ENCODE measurements at places on chromosomes 4 and X.
A peak's percentile ranks its signal among the peaks of the same experiment; 100 is the strongest.

DNA sequence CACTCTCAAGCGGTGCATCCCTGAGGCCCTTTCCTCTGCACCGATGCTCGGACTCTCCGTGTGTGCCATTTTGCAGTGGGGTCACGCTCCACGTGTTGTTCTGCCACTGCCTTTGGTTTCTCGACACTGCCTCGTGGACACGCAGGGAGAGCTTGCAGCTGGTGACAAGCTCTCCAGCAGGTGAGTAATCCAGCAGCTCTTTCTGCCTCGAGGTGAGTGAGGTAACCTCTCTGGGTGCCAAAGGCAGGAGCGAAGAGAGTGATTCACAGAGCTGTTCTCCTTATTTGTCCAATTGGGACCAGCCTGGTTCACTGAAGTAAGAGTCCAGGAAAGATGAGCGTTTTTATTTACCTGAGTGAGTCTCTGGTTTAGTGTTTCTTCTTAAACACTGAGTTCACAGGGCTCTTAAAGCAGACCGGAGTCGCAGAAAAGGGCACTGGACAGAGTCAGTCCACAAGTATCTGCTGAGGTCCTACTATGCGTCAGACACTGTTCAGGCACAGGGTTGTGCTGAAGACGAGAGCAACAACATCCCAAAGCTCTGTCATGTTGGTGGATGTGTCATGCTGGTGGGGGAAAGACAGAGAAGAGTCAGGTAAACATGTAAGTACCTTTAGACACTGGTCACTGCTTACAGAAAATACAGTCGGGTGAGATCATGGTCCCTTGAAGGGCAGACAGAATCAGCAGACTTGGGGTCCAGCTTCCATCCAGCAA lies 61.8 kb downstream of the FHDC1 start:
- DNase-seq = no peak

GRCh38 chr4:44760142-44760898 lies 34.0 kb upstream of the GNPDA2 start:
- DNase-seq = no peak

DNA sequence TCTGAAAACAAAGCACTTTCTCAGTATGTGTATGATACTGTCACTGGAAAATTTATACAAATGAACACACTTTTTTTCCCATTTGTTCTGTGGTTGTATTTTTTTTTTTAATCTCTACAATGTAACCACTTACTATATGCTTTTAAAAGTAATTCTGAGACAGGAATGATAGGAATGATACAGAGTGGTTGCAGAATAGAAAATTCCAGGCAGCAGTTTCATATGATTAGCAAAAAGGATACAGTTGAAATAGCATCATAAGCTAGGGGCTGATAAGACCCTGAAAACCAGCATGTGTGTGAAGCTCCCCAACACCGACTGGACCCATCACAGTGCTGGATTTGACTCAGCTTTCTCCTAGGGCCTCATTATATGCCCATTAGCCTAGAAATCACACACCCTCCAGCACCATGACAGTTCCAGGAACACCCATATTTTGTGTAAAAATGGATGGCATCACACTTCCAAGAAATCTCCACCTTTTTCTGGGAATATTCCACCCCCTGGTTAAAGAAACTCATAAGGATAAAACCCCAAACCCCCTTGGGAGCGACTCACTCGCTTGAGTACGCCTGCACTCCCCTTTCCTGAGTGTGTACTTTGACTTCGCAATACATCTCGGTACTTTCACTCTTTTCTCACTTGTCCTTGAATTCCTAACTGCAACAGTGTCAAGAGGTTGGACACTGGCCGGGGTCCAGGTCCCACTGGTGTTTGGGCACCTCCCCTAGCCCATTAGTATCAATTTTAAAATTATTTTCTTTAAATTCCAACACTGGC lies 77.4 kb upstream of the AGA start:
- no peak for DNase-seq

- no peak for DNase-seq
These were observed 71.5 kb downstream of the FRYL start for GRCh38 chr4:48708610-48709009.

GRCh38 chr4:186765673-186766546 lies 42.3 kb upstream of the FAT1 start:
- no peak for DNase-seq

GRCh38 chrX:134388161-134389109 lies 71.5 kb upstream of the HPRT1 start:
- DNase-seq = no peak

- peak; percentile 18 for DNase-seq
These were observed 304.4 kb upstream of the SLIT2 start for GRCh38 chr4:19947349-19947748.

GRCh38 chr4:84597450-84597849 lies 14.5 kb downstream of the CDS1 start:
- no peak for DNase-seq

- DNase-seq = no peak
These were observed 17.9 kb downstream of the METAP1 start for GRCh38 chr4:99013402-99013843.

GRCh38 chrX:153310901-153311300 lies 10.7 kb downstream of the PNMA6F start:
- DNase-seq = no peak

GRCh38 chr4:183071222-183071621 lies 27.8 kb upstream of the WWC2 start:
- DNase-seq = no peak

GRCh38 chrX:40644176-40644575 lies 3.2 kb downstream of the CXorf38 start:
- no peak for DNase-seq

GRCh38 chrX:22987452-22987851 lies 12.3 kb upstream of the DDX53 start:
- DNase-seq = no peak

GRCh38 chrX:19862634-19863211 lies 24.7 kb downstream of the SH3KBP1 start:
- DNase-seq = no peak

DNA sequence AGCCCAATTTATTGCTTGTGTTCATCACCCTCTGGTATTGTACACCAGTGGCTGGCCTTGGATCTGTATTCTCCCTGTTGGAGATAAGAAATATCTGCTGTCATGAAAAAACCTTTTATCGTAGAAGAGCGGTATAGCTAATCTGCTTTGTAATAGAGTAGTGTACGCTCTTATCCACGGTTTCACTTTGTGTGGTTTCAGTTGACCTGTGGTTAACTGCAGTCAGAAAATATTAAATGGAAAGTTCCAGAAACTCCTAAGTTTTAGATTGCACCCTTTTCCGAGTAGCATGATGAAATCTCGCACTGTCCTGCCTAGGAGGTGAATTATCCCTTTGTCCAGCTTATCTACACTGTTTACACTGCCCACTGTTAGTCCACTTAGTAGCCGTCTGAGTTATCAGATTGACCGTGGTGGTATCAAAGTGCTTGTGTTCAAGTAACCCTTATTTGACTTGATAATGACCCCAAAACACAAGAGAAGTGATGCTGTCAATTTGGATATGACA lies 42.4 kb downstream of the KDM6A start:
- no peak for DNase-seq

DNA sequence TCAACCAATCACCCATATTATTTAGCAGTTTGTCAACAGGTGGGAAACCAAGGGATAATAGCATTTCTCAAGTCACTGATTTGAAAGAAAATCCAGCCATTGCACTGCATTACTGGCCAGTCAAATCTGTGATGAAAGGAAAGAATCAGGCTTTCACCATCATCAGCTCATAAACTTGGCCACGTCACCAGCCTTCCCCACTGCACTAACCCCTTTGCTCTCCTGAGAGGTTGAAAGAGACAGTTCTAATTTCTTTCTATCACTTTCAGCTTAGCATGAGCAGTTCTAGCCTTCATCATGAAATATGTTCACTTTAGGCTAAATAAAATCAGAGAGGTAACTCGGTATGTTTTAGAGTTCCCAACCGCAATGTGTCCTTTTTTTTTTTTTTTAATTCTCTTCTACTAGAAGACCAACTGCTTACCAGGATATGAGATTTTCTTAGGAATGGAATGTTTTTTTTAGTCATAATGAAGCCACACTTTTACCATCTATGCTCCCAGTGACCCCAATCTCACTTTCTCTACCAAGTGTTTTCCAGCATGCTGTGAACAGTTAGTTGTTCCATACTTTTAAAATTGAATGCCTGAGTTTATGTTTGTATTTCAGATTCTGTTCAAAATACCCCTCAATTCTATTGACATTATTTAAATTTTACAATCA lies 55.7 kb upstream of the SLC7A11 start:
- DNase-seq = no peak

- DNase-seq = peak; percentile 36
These were observed at the start of gene AR for GRCh38 chrX:67543818-67544217. Gene AR (plus strand): TSS chrX:67544021. CDS start chrX:67545147, 1,126 bp downstream.

Measured in AG04450 (cell line).